ENCODE measurements at places on chromosomes 7 and 10.

GRCh38 chr10:130481936-130482335, 345.7 kb downstream of the GLRX3 start:
- no peak for DNase-seq

- DNase-seq, result no peak
These were observed 6.1 kb downstream of the SMARCD3 start for GRCh38 chr7:151242159-151243044.

DNA sequence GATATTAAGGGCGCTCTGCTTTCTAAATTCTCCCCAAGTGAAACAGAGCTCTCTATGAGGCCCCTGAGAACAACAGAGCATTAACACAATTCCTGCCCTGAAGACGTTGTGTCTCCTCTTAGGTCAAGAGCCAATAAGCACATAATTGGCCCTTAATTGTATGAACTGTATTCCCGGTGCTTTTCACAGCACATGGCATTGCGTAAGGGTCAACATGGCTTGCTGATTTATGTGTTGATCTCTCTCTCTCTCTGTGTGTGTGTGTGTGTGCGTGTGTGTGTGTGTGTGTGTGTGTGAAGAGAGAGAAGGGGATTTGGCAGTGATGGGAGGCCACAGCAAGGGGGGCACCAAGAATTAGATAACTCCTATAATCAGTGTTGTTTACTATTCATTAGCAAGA, 40.5 kb downstream of the LYZL1 start:
- no peak for DNase-seq

- DNase-seq, result no peak
These were observed 59.0 kb downstream of the SYPL1 start for GRCh38 chr7:106053109-106053508.

- DNase-seq, result no peak
These were observed 8.7 kb upstream of the PYROXD2 start for GRCh38 chr10:98423691-98424120.

DNA sequence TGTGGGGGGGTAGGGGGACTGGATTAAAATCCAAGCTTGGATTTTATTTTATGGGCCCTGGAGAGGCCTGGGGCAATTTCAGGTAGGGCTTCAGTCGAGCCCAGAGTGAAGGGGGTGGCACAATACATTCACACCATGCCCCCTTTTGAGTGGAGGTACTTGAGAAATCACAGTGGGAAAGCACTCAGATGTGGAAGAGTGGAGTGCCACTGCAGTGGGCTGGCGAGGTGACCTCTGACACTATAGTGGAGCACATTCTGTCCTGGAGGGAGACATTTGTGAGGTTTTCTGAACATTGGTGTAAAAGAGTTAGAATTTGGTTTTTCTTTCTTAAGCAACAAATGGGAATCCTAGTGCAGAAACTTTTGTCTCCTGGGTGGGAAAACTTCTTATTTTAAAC, 143.2 kb downstream of the WNT2 start:
- DNase-seq, result no peak

- DNase-seq, result no peak
These were observed 126.5 kb downstream of the DOCK4 start for GRCh38 chr7:112079673-112080072.

DNA sequence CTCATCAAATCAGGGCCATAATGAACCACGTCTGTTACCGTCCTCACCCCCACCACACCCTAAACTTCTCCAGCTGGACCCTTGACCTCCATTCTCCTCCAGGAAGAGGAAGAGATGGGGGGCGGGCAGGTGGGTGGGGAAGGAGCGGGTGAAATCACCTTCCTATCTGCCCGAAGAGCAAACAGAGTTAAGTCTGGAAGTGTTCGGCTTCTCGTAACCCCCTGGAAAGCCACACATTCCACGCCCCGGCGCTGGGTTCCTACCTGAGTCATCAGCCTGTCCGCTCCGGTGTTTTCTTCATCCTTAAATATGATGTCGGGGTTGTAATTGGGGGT, 736 bp downstream of the SHH start:
- DNase-seq, result no peak

- no peak for DNase-seq
These were observed 317.0 kb upstream of the COBL start for GRCh38 chr7:51633596-51633995.

DNA sequence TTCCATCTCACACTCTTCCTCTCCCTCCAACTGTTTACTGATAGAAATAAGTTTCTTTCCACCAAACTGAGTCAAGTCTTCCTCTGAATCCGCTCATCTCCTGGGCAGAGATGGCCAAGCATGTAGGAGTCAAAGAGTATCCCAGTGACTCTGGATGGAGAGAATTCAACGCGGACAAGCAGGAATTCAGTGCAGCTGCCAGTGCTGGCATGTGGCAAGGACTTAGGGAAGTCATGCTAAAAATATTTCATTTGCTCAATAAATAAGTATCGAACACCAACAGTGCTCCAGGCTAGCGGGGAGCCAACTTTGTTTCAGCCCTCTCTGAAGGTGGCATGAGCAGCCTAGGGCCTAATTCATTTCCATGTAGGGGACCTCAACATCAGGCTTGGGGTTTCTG, 351.6 kb upstream of the ZMIZ1 start:
- DNase-seq, result no peak

DNA sequence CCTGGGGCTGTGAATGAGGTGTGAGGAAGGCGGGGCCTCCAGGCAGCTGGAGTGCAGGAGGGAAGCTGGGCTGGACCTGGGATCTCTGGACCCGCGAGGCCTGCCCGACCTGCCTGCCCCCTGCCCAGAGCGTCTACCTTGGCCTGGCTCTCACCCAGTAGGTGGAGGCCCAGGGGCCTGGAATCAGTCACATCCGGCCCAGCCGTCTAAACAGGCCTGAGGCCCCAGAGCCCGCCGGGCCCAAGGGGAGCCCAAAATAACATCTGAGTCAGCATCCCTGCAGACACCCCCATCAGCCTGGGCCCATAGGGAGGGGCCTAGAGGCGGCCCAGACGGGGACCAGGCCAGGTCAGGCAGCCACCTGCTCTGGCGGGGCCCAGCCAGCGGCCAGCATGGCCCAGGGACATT, 15.1 kb upstream of the ELN start:
- DNase-seq, result no peak

DNA sequence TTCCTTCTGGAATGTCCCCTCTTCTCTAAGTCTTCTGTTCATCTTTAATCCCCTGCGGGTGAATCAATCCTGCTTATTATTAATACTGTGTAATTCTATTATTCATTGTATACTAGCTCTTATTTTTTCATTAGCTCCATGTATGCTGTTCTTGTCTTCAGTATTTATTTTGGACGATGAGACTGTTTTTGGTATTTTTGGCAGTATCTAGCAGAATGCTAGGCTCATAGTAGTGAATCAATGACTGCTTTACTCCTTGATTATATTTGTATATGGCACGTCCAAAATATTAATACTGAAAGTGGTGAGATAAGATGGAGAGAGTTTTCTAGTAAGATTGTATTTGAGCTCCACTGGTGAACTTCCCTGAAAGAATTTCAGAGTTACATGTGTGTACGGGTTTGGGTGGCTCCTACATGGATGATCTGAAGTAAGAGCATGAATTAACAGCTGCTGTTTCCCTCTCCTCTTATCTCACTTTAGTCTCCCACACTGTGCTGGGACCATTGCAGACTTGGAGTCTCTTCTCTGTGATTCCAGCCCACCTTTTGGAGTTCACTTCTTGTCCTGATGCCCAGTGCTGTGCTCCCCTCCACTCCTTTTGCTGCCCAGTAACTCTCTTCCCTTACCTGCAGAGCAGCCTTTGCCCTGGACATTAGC, 226.0 kb downstream of the CDK14 start:
- DNase-seq, result no peak

DNA sequence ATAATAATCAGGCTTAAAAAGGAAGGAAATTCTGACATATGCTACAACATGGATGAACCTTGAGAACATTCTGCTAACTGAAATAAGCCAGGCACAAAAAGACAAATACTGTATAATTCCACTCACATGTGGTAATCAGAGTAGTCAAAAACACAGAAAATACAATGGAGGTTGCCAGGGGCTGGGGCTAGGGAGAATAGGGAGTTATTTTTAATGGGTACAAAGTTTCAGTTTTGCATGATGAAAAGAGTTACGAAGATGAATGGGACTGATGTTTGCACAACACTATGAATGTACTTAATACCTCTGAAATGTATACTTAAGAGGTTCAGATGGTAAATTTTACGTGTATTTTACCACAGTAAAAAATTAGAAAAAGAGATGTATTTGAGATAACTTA, 145.6 kb downstream of the DOCK4 start:
- no peak for DNase-seq

DNA sequence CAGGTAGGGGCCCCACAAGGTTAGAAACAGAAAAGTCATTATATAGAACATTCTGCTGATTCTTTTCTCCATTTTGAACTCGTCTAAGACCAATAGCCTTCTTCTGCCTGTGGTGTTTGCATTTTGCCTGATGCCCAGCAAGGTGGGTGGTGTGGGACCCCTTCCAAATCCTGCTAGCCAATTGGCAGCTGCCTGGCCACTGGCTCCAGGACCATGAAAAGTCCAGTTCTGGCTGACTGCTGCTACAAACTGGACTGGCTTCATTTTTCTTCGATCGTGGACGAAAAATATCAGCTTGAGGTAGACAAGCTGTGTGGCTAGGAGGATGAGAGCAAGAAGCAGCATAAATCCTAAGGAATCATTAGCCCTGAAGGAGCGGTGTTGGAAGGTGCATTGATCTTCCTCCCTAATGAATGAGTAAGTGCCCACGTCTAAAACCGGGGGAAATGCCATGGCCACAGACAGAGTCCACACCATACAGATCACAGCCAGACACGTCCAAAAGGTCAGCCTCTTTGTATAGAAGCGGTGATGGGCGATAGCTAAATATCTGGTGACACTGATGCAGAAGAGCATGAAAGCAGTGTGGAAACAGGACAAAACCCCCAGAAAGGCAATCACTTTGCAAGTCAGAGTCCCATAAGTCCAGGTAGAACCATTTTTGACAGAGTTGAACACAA, 2.7 kb downstream of the GPR85 start:
- no peak for DNase-seq

- DNase-seq, result no peak
These were observed 15.1 kb downstream of the GCK start for GRCh38 chr7:44173911-44174693.

DNA sequence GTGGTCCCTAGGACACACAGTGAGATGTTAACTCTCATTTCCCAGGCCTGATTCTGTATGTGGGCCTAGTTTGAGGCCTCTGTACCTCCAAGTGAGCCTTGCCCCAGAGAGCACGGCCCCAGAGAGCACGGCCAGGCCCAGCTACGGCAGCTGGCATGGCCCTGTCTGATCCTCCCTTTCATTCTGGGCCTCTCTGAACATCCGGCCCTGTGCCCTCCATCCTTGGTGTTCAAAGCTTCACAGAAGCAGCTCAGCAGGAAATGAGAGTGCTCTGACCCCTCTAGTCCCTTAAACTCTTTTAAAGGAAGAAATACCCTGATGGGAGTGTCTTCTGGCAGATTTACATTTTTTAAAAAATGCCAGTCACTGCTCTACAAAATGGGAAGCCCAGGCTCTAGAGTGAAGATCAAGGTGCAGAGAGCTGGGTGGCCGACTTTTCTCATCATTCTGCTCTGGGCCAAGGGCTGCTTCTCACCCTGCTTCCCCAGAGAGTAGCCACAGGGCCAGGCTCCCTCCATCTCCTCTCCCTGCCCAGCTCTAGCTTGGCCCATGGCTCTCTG, 171.9 kb downstream of the RPS24 start:
- DNase-seq, result no peak

DNA sequence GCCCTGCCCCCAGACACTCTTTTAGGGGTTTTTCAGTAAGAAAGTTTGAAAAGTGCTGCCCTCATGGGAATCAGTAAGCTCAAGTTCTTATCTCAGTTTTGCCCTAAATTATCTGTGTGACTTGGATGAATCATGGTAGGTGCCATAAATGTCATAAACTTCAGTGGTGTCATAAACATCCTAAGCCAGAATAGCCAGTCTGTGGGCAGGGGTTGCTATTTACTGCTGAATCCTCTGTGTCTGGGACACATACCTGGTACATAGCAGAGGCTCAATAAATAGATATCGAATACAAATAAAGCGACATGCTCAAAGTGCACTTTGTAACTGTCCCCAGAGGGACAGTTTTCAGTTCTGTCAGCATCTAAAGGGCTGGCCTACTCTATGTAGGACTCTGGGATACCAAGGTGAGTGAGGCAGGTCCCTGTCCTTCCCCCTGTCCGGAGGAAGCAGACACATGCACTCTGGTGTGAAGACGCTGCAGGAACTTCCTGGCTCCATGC, 502.1 kb downstream of the RPS24 start:
- DNase-seq, result no peak

- DNase-seq, result no peak
These were observed 167.8 kb downstream of the HDAC9 start for GRCh38 chr7:18663321-18663720.

GRCh38 chr7:30905078-30906012, 6.3 kb upstream of the AQP1 start:
- no peak for DNase-seq

GRCh38 chr7:139753693-139754111, 24.1 kb downstream of the HIPK2 start:
- no peak for DNase-seq

- DNase-seq, result no peak
These were observed 15.1 kb downstream of the HTR7 start for GRCh38 chr10:90842725-90843124.

DNA sequence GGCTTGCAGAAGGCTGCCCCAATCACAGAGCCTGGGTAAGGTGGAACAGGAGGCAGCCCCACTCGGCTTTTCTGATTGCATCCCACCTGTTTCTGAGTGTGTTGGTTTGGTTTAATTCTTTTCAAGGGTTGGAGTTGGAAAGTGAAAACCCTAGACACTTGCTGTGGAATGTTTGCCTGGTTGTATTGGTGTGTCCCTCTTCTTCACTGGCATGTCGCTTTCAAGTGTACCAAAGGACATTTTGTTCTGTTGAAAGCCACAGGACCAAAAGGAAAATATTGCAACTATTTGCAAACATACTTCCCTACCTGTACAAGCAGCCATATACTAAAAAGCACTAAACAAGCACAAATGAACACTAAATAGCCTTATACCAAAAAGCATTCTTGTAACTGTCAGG, 60.5 kb downstream of the NHLRC2 start:
- no peak for DNase-seq

GRCh38 chr7:99086532-99086931, 57.4 kb downstream of the SMURF1 start:
- DNase-seq, result no peak

GRCh38 chr10:91036807-91037411, 116.0 kb upstream of the ANKRD1 start:
- no peak for DNase-seq

DNA sequence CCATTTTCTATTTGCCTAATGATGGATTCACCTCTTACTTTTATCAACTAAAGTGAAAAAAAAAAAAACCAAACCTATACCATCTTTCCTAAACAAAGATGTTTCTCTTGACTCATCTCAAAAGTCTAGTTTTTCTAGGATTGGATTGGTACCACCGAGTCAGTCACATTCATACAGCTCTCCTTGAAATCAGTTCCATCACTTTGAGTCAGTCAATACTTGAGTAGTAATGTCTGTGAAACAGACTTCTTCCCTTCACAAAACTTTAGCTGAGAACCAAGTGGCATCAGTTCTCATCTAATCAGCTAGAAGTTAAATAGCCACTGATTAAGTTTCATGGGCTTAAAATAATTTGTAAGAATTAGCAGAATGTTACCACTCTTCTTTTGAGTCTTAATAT, 13.3 kb downstream of the CDK6 start:
- DNase-seq, result no peak

- no peak for DNase-seq
These were observed 112.1 kb downstream of the LMBR1 start for GRCh38 chr7:156780724-156781455.

Data from T-helper 17 cell (primary cell).